NCI-H524 (cell line): ENCODE measurements at places on chromosomes 11 and 22.
A peak's percentile ranks its signal among the peaks of the same experiment; 100 is the strongest.

GRCh38 chr11:117000014-117000737, 98.1 kb downstream of the SIK3 start:
- DNase-seq: no peak

GRCh38 chr11:70667767-70668166, 269.4 kb downstream of the CTTN start:
- DNase-seq: peak; percentile 51

GRCh38 chr11:102936864-102937509, 18.5 kb downstream of the MMP13 start:
- DNase-seq: no peak

- DNase-seq: peak; percentile 46
These were observed 23.7 kb downstream of the ADAMTS8 start for GRCh38 chr11:130404727-130405126.

GRCh38 chr11:2201542-2201941, 29.9 kb upstream of the TH start:
- DNase-seq: no peak
